ENCODE measurements at places on chromosomes 12 and 14. TPM values are rescaled to one million over a fixed set of nuclear protein-coding genes. Genes with fewer than 3 reads are reported as not detected.

DNA sequence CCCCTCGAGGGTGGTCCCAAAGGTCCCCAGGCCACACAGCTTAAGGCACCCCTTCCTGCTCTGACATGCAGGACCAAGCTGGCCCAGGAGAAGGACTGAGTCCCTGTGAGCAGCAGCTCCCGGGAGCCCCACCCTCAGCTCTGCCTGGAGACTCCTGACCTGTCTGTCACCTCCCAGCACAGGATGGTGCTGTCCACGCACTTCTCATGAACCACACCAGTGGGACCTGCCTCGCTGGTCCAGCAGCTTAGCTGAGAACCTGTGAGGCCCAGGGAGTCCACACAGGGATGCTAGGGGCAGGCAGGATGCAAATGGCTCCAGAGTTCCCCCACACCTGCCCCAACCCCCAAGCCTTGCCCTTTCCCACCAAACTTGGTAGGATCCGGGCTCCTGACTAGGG lies 27.7 kb downstream of the CCDC85C start:
- DNase-seq, result no peak

DNA sequence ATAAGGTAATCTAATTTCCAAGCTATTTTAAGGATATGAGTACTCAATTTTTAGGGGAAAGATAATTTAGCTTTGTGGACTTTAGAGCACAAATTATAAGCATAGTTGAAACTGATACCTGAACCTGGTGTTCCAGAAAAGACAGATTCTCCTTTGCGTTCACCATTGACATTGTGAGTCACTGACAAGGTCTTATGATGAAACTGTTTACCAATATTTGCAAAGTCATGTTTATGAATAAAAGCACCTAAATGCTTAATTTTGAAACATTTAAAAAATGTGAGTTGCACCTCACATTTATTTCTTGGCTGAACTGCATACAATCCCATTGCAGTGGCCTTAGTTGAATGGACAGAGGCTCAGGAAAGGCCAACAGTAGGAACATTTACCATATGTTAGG lies 3.9 kb downstream of the BCAT1 start:
- DNase-seq, result no peak

DNA sequence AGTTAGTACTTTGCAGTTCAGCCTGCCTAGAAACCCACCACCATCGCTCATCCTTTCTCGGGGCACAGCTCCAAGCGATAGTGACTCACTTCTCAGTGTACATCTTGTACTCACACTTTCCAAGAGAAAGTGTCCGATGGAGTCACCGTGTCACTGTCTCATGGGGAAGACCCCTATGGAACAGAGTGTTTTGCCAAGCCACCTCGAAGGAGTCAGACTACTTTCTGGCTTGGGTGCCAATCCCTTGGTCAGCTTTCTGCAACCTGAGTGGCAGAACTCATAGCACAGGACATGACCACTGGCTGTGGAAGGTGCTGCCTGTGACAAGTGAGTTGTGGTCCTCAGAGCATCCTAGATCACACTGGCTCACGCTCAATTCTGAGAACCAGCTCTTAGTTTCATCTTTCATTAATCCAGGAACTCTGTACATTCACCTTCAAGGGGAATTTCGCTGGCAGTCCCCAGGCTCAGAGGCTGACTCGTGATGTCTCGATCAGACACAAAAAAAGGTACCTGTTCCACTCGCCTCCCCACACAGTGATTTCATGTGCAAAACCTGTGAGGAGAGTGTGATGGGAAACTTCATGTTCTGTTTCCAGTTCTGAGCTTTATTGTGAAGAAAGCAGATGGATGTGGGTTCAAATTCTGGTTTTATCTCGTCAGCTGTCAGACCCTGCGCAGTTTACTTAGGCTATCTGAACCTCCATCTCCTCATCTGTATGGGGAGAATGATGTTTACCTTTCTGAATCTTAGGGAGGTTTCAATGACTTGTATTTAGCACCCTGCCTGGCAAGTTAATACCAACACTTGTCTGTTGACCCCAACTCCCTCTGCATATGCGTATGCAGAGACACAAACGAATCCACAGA lies 127.3 kb upstream of the CCND2 start:
- no peak for DNase-seq

GRCh38 chr14:23056956-23057756 lies at the start of gene CDH24:
CDH24 (minus strand) TSS chr14:23057520; CDS start chr14:23055733, 1,787 bp downstream.
- DNase-seq, result peak; percentile 82

GRCh38 chr14:72962829-72963312 lies 36.6 kb downstream of the DCAF4 start:
- no peak for DNase-seq

The KIF26A gene
- 12.9 TPM for total RNA-seq

The PDE3A gene
- total RNA-seq, result 27.1 TPM

The SLC2A13 gene
- 7.1 TPM for total RNA-seq
